ENCODE measurements at places on chromosomes 16 and 17.

DNA sequence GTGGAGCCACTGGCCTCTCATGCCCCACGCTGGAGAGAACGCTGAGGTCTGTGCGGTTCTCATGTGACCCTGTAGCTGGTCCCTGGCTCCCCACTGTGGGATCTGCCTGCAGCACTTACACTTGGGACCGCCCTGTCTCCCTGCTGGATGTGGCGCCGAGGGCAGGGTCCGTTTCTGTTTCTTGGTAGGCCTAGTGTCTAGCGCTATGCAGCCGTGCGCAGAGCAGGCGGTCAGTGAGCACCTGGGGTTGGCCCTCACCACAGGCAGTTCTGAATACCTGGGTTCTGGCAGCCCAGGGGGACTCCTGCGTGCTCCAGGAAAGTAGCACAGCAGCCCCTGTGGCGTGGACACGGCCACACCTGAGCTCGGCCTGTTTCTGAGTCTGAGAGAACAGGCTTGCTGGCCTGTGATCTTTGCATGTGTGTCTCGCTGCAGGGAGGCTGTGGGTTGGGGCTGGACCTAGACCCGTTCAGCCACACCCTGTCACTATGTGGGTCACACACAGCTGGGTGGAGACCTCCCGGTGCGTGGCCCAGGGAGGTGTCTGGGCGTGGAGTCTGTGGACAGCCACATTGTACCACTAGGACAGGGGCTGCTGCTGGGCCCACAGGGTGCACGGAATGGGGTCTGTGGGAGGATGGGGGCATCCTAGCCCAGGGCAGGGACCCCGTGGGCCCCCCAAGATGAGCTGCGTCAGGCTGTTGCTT lies 2.8 kb downstream of the CAPN15 start:
- no peak for DNase-seq

DNA sequence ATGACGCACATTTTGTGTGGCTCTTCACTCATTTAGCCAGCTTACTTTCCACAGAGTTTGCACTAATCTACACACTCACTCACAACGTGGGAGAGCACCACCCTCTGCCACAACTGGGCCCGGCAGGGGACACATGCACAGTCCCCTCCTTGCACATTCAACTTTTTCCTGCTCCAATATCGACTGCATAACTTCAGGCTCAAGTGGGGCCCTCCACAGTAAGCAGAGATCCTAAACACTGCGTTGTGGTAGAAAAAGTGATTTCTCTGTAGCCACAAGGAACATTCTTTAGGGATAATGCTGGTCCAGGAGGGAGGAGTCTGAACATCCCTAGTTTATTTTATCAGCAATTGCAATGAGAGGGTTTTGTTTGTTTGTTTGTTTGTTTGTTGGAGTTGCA lies 40.0 kb downstream of the MRPS23 start:
- DNase-seq: no peak

GRCh38 chr17:82948957-82949356 lies 109.1 kb upstream of the ZNF750 start:
- no peak for DNase-seq

DNA sequence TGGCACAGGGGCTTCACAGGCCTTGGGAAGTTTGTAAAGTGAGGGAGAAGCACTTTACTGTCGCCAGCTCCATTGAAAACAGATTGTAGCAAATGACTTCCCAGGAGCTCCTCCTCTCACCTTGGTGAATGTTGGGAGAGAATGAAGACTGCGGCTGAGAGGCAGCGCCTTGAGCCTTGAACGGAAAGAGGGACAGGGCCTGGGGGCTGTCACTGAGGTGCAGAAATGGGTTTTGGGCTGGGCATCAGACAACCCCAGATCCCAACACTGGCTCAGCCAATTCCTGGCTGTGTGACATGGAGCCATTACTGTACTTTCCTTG lies 603 bp upstream of the MRTFB start:
- no peak for DNase-seq

DNA sequence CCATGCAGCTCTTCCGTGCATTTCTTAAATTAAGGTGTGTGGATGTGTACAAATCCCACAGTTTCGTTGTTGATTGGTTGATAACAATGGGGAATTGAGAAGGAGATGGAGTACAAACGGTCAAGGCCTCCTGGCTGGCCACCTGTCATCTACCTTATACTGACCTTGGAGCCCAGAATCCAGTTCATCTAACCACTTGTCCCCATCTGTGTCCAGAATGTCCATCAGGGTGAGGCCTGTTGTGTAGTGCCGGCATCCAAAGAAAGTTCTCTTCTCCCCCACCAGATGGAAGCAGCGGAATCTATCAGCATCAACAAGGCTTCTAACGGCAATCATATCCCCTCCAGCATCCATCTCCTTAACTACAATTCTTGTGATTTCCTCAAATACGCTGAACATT lies 1.5 kb downstream of the GSDMB start:
- DNase-seq: no peak

- no peak for DNase-seq
These were observed 138.8 kb upstream of the CRHR1 start for GRCh38 chr17:45645330-45645729.

DNA sequence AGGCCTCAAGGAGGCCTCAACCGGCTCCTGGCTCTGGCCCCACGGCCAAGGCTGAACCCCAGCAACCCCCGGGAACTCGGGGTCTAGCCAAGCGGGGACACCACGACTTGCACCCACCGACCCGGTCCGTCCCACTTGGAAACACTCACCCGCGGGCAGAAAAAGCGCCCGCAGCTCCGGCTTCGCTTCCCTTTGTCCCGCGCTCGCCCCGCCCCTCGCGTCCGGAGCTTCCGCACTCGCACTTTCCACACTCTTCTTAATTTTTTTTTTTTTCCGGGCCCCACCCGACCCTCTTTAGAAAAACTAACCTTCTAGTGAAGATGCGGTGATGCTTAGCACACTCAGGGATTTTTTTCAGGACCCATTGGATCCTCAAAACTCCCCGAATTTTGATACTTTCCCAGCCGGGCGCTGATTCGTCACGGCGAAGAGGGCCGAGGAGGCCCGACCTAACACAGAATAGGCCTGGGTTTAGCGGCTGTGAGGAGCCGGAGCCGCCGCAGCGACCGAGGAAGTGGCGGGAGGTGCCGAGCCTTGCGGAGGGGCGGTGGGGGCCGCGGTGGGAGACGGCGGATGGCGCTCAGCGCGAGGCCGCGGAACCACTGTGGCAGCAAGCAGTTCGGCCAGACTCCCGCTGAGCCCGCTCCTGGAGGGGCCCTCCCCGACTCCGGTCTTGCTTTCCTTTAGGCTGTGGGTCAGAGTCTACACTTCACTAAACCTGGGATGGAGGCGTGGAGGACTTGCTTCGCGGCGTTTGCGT lies at the start of gene SMARCE1:
Gene SMARCE1, minus strand, starts transcription at position 195 of the 760 bp plus-strand sequence. CDS start 2,016 bp downstream, outside the sequence.
- DNase-seq: peak; percentile 66

- peak; percentile 56 for DNase-seq
These were observed 123.6 kb downstream of the CMIP start for GRCh38 chr16:81567987-81568748.

- DNase-seq: no peak
These were observed 101.2 kb downstream of the FTO start for GRCh38 chr16:53805113-53805512.

GRCh38 chr16:27285676-27286196 lies 17.2 kb upstream of the NSMCE1 start:
- DNase-seq: no peak

DNA sequence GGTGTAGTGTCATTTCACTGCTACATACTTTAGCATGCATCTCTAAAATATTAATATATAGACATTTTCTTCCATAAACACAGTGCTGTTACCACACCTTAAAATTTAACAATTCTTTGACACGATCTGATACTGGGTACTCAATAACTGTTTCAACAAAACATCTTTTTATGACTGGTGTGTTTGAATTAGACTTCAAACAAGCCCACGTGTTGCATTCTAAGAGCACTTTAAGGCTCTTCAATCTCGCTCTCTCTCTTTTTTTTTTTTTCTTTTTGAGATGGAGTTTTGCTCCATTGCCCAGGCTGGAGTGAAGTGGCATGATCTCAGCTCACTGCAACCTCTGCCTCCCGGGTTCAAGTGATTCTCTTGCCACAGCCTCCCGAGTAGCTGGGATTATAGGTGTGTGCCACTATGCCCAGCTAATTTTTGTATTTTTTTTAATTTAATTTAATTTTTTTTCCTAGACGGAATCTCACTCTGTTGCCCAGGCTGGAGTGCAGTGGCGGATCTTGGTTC lies 15.8 kb upstream of the SLC46A1 start:
- DNase-seq: no peak

DNA sequence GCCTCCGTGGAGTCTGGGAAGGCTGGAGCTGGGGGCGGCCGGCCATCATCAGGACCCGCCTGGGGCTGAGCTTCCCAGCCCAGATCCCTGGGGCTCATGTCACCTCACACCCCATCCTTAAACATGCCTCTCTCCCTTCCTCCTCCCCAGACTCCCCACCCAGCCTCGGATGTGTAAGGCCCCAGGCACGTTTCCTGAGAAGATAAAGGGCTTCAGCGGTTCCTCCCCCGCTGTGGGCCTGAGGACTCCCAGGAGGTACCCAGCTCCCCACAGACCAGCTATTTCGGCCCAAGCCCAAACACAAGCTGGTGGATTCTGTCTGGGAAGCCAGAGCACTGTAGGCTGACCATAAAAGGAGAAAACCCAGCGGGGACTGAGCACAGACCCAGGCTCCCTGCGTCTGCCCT lies 49.2 kb downstream of the MYH11 start:
- no peak for DNase-seq

- no peak for DNase-seq
These were observed 454.7 kb downstream of the CDH8 start for GRCh38 chr16:61581417-61582046.

- no peak for DNase-seq
These were observed 155.7 kb downstream of the CMIP start for GRCh38 chr16:81600275-81600674.

GRCh38 chr16:83772806-83773205 lies 35.0 kb upstream of the HSBP1 start:
- DNase-seq: no peak

DNA sequence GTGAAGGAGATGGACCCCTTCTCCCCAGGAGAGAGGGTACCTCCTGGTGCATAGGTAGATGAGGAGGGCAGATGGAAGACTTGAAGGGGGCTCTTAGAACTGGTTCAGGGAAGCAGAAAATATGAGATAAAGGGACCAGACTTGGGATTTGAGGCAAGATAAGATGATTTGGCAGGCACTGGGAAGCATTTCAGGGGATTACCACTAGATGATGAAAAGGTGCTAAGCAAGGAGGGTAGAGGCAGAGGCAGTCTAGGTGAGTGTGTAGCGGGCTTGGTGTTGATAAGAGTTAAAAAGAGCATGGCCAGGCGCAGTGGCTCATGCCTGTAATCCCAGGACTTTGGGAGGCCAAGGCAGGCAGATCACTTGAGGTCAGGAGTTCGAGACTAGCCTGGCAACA lies 14.4 kb downstream of the SLC9A5 start:
- DNase-seq: no peak

GRCh38 chr17:72677714-72678390 lies 414.6 kb downstream of the SLC39A11 start:
- DNase-seq: no peak

DNA sequence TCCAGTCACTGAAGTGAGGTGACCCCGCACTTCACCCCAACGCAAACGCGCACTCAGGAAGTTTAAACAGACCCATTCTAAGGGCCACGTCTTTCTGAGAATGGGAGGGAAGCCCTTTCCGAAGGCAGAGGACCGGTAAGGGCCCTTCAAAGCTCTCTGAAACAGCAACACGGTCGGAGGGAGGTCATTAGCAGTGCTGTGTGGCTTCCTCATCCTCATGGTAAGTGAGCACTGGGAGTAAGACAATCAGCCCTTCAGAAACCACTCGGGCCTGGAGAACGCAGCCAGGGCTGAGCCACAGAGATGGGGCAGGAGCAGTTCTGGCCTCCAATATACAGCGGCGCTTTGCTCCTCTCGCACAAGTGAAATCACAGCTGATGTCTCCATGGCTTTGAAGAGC lies 23.7 kb downstream of the SRL start:
- DNase-seq: no peak

DNA sequence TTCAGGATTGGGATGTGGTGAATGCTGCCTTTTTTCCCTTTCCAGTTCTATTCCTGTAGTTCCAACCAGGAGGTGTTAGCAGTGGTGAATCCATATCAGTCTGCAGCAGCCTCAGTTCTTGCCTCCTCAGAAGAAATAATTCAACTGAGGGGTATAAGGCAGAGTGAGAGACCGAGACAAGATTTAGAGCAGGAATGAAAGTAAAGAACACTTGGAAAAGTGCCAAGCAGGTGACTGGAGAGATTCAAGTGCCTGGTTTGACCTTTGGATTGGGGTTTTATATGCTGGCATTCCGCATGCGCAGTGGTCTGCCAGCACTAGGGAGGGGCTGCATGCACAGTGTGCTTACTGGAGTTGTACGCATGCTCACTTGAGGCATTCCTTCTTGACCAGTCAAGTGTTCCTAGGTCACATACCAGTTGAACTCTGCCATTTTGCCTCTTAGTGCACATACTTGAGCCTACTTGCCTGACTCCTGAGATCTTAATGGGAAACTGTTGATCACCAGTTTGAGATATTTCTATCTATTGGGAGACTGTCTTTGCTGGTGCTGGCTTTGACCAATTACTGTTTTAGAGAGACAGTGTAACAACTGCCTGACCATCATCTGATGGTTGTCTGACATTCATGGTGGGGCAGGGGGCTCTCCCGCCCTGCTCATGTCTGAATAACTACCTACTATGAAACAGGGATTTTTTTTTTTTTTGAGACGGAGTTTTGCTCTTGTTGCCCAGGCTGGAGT lies 680 bp upstream of the CCL15 start:
- DNase-seq: peak; percentile 66

GRCh38 chr17:309361-309888 lies 43.2 kb downstream of the RPH3AL start:
- DNase-seq: peak; percentile 5

- no peak for DNase-seq
These were observed 160.6 kb downstream of the IRF8 start for GRCh38 chr16:86059253-86060171.

GRCh38 chr16:66399930-66400329 lies 27.2 kb upstream of the BEAN1 start:
- DNase-seq: no peak

DNA sequence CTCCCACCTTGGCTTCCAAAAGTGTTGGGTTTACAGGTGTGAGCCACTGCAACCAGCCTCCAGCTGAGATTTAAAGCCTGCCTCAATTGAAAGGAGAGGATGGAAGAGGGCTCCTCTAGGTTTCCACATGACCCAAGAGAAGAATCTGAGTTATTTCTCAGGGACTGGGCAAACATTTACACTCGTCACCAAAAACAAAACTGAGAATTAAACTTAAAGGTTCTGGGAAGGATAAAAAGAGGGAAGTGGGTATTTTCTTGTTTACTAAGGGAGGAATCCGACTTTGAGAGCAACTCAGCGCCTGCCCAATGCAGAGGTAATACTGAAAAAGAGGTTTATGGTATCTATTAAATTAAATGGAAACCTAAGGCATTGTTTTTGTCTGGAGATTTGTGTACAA lies 13.3 kb downstream of the HOXB1 start:
- DNase-seq: no peak

- DNase-seq: no peak
These were observed 45.8 kb upstream of the ARHGAP17 start for GRCh38 chr16:25060920-25061319.

GRCh38 chr17:51000835-51001638 lies 119.6 kb downstream of the SPAG9 start:
- no peak for DNase-seq

Data from body of pancreas (tissue), 4 donors.